ENCODE measurements at places on chromosomes 11 and 22. TPM values are rescaled to one million over a fixed set of nuclear protein-coding genes. Genes with fewer than 3 reads are reported as not detected.
A peak's percentile ranks its signal among the peaks of the same experiment; 100 is the strongest.

DNA sequence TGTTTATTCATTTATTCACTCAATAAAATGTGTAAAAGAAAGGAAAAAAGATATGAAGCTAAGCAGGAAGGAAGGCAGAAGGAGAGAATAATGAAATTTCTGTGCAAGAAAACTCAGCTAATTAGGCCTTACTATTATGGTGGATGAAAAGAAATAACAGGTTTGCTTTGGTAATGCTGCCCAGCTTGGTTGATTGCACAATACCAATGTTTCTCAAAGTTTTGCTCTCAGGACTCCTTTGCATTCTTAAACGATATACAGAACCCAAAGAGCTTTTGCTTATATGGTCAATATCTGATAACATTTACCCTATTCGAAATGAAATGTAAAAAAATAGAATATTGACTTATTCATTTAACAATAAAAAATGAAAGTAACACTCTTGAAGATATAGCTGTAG lies 7.3 kb upstream of the CTSC start:
- no peak overlapping the region for H3K4me3 ChIP-seq
- H3K4me1 ChIP-seq = peaks cover 8% of the 10 kb centered on the region
- no peaks in the 10 kb centered on the region for H3K27me3 ChIP-seq
- H3K36me3 ChIP-seq = no peaks in the 10 kb centered on the region
- no peak for ATAC-seq

GRCh38 chr11:48164836-48165235 lies 51.8 kb upstream of the OR4B1 start:
- no peak for ATAC-seq
- no peaks in the 10 kb centered on the region for H3K27me3 ChIP-seq
- peaks cover 93% of the 10 kb centered on the region for H3K36me3 ChIP-seq
- H3K4me1 ChIP-seq = no peaks in the 10 kb centered on the region
- no peak overlapping the region for H3K4me3 ChIP-seq

DNA sequence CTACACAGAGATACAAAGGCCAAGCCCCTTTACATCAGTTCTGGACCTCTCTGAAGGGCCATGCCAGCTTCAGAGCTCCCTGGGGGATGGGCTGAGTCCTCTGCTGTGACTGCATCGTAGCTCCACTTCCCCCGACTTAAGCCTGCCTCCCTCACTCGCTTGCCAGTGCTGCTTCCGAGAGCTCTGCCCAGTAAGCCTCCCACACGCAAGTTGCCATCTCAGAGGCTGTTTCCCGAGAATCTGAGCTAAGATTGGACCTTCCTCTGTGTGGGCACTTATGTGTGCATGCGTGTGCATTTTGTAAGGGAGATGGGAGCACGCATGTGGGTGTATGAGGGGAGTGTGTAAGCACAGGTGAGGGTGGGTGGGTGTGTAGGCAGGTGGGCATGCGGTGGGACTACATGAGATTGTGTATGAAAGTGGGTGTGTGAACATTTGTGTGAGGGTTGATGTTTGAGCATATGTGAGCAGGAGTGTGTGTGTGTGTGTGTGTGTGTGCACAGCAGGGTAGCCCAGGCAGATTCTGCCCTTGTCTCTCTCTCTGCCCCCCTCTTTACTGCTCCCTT lies 163.0 kb upstream of the SYT13 start:
- peaks cover 14% of the 10 kb centered on the region for H3K27me3 ChIP-seq
- no peaks in the 10 kb centered on the region for H3K36me3 ChIP-seq
- ATAC-seq = no peak
- H3K27ac ChIP-seq = no peak overlapping the region
- no peak overlapping the region for H3K4me3 ChIP-seq

DNA sequence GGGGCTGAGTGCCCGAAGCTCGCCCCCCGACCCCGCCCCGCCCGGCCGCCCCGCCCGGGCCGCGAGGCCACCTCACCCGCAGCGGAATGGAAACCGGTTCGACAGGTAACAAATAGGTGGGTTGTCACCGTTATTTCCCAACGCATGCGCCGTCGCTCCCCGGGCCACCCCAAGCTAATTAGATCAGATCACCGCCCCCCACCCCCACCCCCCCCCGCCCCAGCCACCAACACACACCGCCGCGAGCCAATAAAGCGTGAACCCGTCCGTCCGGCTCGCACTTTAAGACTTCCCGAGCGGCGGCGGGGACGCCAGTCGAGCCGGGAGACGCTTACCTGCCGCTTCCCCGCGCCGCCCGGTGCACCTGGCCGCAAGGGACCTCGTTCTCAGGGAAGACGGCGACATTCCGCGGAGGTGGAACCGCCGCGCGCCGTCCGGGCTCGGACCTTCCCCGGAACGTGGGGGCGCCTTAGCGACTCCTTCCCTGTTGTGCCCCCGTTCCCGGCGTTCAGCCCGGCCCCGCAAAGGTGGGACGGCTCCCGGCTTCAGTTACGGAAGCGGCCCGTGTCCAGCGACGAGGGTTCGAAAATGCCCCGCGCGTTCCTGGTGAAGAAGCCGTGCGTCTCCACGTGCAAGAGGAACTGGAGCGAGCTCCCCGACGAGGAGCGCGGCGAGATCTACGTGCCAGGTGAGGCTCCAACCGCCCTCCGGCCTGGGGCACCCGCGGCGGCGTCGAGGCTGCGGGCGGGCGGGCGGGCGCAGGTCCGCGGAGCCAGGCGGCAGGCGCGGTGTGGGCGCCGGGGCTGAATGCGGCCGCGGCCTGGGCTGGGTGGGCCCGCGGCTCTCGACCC lies at the start of gene OVOL1:
Gene OVOL1 (plus strand): TSS at position 278 of the 851 bp plus-strand sequence. CDS start 311 bp downstream, at position 589.
- peaks cover 15% of the 10 kb centered on the region for H3K4me1 ChIP-seq
- H3K36me3 ChIP-seq = peaks cover 10% of the 10 kb centered on the region
- ATAC-seq = no peak
- H3K27ac ChIP-seq = no peak within 1 kb of the TSS
- H3K4me3 ChIP-seq = peak within 1 kb of the TSS; percentile 64

DNA sequence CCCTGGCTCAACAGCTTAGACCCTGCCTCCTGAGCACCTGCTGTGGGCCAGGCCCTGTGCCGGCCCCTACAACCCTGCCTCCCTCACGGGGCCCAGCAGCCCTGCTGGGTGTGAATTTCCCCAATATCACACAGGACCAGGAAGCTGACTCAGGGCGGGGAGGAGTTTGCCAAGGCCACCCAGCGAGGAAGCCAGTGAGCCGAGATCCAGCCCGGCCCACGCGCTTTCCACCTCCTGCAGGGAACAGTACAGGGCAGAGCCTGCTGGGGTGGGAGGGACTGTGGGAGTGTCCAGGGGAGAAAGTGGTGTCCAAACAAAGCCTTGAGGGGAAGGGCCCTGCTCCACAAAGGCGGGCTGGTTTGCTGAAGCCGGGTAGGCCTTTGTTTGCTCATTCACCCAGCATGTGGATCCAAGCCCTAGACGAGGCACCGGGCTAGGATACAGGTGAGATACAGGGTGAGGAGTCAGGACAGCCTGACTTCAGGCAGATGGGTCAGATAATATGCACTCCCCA lies 26.8 kb downstream of the RPL3 start:
- H3K4me1 ChIP-seq = no peaks in the 10 kb centered on the region
- H3K36me3 ChIP-seq = no peaks in the 10 kb centered on the region
- no peak overlapping the region for H3K4me3 ChIP-seq
- peaks cover 9% of the 10 kb centered on the region for H3K27me3 ChIP-seq
- no peak overlapping the region for H3K27ac ChIP-seq
- ATAC-seq = no peak

DNA sequence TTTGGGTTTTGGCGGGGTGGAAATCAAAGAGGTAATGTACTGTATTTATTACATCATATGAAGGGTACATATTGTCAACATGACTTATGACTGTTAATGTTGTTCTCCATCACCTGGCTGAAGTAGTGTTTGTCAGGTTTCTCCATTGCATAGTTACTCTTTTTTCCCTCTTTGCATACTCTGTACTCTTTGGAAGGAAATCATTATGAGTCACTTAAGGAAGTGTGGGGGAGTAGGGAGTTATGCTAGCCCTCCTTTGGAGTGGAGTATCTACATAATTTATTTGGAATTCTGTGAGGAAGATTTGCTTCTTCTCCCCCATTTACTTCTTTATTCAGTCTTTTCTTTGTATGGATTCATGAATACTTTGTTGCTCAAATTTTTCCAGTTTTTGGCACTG lies 3.6 kb upstream of the PGR start:
- peaks cover 24% of the 10 kb centered on the region for H3K27me3 ChIP-seq
- no peak overlapping the region for H3K27ac ChIP-seq
- ATAC-seq = no peak
- no peaks in the 10 kb centered on the region for H3K36me3 ChIP-seq
- no peaks in the 10 kb centered on the region for H3K4me1 ChIP-seq

GRCh38 chr22:36021606-36022153 lies 6.9 kb downstream of the RBFOX2 start:
- peaks cover 20% of the 10 kb centered on the region for H3K4me1 ChIP-seq
- peaks cover 3% of the 10 kb centered on the region for H3K27me3 ChIP-seq
- ATAC-seq = no peak
- peak overlapping the region; percentile 30 for H3K4me3 ChIP-seq
- H3K27ac ChIP-seq = peak overlapping the region; percentile 5

- H3K4me3 ChIP-seq = no peak overlapping the region
- peaks cover 51% of the 10 kb centered on the region for H3K4me1 ChIP-seq
- H3K27me3 ChIP-seq = no peaks in the 10 kb centered on the region
- no peak overlapping the region for H3K27ac ChIP-seq
- H3K36me3 ChIP-seq = no peaks in the 10 kb centered on the region
- no peak for ATAC-seq
Measured at GRCh38 chr11:7525424-7525823, 11.6 kb downstream of the PPFIBP2 start.

GRCh38 chr11:34316347-34317035 lies 41.3 kb downstream of the ABTB2 start:
- H3K27me3 ChIP-seq = peaks cover 4% of the 10 kb centered on the region
- H3K4me3 ChIP-seq = no peak overlapping the region
- H3K27ac ChIP-seq = no peak overlapping the region
- no peaks in the 10 kb centered on the region for H3K36me3 ChIP-seq
- no peak for ATAC-seq

GRCh38 chr22:28969401-28970168 lies 86.2 kb downstream of the ZNRF3 start:
- no peaks in the 10 kb centered on the region for H3K36me3 ChIP-seq
- H3K4me3 ChIP-seq = no peak overlapping the region
- no peak overlapping the region for H3K27ac ChIP-seq
- no peaks in the 10 kb centered on the region for H3K4me1 ChIP-seq
- peaks cover 19% of the 10 kb centered on the region for H3K27me3 ChIP-seq

DNA sequence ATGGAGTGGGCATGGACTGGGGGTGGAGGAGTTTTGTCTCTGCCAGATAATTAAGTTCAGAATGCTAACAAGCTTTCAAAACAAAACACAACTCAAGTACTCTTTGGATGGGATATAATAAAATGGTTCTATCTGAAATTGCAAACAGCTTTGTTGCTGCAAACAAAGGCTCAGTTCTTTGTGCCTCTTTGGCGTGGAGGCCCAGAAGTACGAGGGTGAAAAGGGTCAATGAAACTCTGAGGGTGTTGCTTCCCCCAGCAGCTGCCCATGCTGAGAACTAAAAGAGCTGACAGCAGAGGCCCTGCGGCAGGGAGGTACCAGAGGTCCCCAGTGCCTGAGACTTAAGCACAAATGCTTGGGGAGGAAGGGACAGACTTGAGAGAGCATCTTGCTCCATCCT lies 26.5 kb upstream of the IGSF22 start:
- ATAC-seq = no peak
- no peak overlapping the region for H3K4me3 ChIP-seq
- H3K36me3 ChIP-seq = no peaks in the 10 kb centered on the region

DNA sequence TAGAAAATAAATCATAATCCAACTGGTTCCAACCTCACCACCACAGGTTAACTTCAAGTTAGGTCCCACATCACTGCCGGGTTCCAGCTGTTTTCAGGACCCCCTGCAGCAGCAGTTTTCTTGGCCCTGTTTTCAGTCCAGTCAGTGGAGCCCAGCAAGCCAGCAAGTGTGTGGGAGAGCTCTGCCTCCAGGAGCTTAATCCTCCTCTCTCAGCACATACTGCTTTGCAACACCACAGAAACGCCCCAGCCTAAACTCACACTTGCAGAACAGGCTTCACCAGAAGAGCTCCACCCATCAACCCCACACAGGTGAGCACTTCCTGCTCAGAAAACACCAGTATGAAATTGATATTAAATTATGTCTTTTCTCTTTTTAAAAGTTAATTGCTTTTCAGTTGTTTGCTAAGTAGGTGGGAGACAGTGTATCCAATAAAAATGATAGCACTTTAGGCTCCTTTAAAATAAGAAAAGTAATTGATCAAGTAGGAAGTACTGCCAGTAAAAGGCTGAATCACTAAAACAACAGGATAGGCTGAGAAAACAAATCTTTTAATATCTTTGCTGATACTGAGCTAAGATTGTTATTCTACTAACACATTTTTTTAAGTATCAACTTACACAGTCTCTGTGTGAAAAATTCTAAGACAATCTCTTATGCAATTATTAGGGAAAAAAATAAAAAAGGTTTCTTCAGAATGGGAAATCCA lies 81.5 kb upstream of the TP53AIP1 start:
- no peaks in the 10 kb centered on the region for H3K36me3 ChIP-seq
- ATAC-seq = no peak
- H3K27me3 ChIP-seq = no peaks in the 10 kb centered on the region
- peaks cover 5% of the 10 kb centered on the region for H3K4me1 ChIP-seq
- H3K4me3 ChIP-seq = no peak overlapping the region

- no peaks in the 10 kb centered on the region for H3K27me3 ChIP-seq
- H3K27ac ChIP-seq = peak within 1 kb of the TSS; percentile 80
- no peaks in the 10 kb centered on the region for H3K36me3 ChIP-seq
- peaks cover 12% of the 10 kb centered on the region for H3K4me1 ChIP-seq
Measured at GRCh38 chr22:23750714-23751440, at the start of gene ZNF70. TSS of gene ZNF70 (minus strand) at chr22:23751112. CDS start at chr22:23745140, 5,972 bp downstream.

DNA sequence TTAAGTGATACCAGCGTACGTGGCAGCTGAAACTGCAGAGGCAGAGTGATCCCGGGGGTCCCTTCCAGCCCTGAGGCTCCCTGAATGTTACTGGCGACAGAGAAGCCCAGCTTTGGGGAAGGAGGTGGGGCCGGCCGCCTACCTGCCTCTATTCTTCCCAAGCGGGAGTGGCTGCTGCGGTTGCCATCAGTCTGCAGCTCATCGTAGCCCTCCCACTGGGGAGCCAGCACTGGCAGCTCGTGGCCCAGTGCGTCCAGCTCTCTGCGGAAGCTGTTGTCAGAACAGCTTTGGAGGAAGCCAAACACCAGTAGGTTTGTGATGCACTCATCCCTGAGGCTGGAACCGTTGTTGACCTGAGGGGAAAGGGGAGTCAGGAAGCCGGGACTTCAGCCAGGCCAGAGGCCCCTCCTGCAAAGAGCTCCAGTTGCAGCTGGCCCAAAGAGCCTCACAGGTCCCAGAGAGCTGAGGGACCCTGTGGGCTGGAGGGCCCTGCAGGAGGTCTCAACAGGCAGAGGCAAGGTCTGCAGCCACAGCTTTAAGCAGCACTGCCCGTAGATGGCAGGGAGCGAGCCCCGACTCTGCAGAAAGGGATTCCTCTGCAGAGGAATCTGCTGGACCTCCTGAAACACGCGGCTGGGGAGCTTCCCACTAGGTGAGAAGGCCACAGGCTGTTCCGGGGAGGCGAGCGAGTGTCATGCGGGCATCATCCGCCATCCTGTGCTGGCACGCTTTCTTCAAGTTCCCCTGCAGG lies 30.4 kb downstream of the BID start:
- no peaks in the 10 kb centered on the region for H3K27me3 ChIP-seq
- H3K4me3 ChIP-seq = no peak overlapping the region
- H3K4me1 ChIP-seq = peaks cover 4% of the 10 kb centered on the region
- ATAC-seq = no peak
- H3K36me3 ChIP-seq = no peaks in the 10 kb centered on the region
- H3K27ac ChIP-seq = no peak overlapping the region

GRCh38 chr11:111939836-111940604 lies 2.9 kb downstream of the DIXDC1 start:
- peaks cover 20% of the 10 kb centered on the region for H3K36me3 ChIP-seq
- no peak for ATAC-seq
- no peak overlapping the region for H3K27ac ChIP-seq
- H3K4me3 ChIP-seq = peak overlapping the region; percentile 94
- peaks cover 42% of the 10 kb centered on the region for H3K4me1 ChIP-seq
- no peaks in the 10 kb centered on the region for H3K27me3 ChIP-seq

ACRV1 gene
- total RNA-seq = not detected

OR4A16 gene
- not detected for total RNA-seq

SCUBE2 gene
- total RNA-seq = 0.66 TPM

ELMOD1 gene
- total RNA-seq = not detected

CASTOR1 gene
- 4.8 TPM for total RNA-seq

LMO2 gene
- not detected for total RNA-seq
